ENCODE measurements at places on chromosomes 3 and 15.

DNA sequence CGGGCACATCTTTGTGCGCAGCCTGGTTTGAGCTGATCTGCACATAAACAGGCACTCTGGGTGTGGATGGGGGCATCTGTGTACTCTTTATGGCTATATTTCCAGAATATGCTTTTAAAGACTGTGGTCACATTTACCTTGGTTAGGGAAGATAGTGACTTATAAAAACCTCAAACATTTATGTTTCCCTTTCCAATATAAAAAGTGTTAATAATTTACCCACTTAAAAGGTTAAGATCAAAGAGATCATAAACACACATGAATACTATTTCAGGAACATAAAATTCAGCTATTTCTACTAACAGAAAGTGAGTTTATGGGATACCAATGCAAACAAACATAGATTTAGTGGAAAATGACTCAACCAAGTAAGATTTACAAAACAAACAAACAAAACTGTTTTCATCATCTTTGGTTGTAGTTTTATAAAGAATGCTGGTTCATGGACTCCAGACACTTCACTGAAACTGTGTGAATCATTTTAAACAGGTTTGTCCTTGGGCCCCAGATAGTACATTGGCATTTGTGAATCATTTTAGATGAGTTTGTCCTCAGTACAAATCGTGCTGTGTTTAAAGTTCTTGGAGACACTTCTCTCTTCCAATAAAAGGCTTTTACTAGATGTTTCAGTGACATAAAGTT is 253.5 kb upstream of the CTDSPL start:
- peak overlapping the region; percentile 64 for H3K27ac ChIP-seq
- no peaks in the 10 kb centered on the region for H3K27me3 ChIP-seq
- no peak overlapping the region for H3K4me3 ChIP-seq
- no peaks in the 10 kb centered on the region for H3K36me3 ChIP-seq
- H3K4me1 ChIP-seq, result peaks cover 52% of the 10 kb centered on the region

- no peak overlapping the region for H3K4me3 ChIP-seq
- no peaks in the 10 kb centered on the region for H3K36me3 ChIP-seq
- no peak overlapping the region for H3K27ac ChIP-seq
- H3K27me3 ChIP-seq, result no peaks in the 10 kb centered on the region
- DNase-seq, result no peak
- no peaks in the 10 kb centered on the region for H3K4me1 ChIP-seq
Observed at GRCh38 chr3:6779140-6779539, 81.8 kb upstream of the GRM7 start.

DNA sequence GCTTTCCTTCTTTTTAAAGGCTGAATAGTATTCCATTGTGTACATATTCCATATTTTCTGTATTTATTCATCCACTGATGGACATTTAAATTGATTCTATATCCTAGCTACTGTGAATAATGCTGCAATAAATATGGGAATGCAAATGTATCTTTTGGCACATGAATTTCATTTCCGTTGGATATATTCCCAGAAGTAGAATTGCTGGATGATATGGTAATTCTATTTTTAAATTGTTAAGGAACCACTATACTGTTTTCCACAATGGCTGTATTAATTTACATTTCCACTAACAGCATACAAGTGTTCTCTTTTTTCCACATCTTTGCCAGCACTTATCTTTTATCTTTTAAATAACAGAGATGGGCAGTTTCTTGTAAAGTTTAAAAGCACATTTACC is 302.7 kb downstream of the CTNNB1 start:
- no peak overlapping the region for H3K4me3 ChIP-seq
- no peaks in the 10 kb centered on the region for H3K36me3 ChIP-seq
- H3K4me1 ChIP-seq, result no peaks in the 10 kb centered on the region
- no peak for DNase-seq
- H3K27me3 ChIP-seq, result no peaks in the 10 kb centered on the region

DNA sequence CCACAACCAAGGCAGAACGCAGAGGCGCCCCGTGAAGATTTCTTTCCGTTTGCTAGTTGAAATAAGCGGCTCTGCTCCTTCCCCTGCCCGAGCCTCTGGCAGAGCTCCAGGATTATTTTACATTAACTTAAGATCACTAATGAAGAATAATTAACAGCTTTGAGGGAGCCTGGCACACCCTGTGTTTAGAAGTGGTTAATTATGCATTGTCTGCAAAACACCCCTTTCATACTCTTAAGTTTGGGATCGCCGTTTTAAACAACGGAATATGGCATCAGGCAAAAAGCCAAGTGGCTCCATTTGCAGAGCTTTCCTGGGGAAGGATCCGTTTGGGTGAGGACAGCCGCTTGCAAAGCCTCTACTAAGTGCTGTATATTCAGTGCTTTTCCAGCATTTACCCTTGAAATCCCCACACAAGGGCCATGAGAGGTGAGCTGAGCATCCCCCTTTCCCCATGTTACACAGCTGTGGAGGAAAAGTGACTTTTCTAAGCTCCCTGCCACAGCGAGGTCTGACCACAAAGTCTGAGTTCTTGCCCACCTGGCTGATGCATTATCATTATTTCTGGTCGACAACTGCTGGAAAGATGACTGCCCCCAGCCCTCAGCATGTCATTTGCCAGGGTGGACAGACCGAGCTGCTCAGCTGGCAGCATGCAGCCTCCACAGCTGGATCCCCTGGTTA is 33.9 kb downstream of the IQSEC1 start:
- H3K36me3 ChIP-seq, result no peaks in the 10 kb centered on the region
- no peak overlapping the region for H3K27ac ChIP-seq
- H3K4me1 ChIP-seq, result no peaks in the 10 kb centered on the region
- H3K27me3 ChIP-seq, result no peaks in the 10 kb centered on the region

DNA sequence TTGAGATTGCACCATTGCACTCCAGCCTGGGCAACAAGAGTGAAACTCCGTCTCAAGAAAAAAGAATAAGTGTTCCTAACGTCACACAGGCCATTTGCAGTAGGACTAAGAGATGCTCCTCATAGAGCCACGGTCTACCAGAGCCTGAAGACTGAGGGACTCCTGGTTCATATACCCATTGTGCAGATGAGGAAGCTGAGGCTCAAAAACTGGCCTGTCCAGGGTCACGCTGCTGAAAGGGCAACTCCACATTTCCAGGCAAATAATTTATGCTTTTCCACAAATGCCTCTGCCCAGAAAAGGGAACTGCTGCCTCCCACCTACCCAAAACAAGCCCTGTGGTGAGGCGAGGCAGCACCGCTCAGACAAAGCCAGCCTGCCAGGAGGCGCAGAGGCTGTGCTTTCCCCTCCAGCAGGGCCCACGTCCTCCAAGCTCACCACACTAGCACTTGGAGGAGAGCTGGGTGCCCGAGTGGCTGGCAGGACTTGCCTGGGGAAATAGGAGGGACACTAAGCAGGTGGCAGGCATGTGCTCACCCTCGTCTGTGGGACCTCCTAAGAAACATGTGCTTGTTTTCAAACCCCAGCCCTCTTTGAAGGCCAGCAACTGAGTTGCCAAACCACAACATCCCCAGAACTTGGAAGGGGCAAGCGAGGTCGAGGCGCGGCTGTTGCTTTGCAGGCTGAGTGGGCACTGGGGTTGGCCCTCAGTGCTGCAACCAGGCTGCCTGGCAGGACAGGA is 195.6 kb downstream of the XXYLT1 start:
- no peaks in the 10 kb centered on the region for H3K4me1 ChIP-seq
- no peak for DNase-seq
- no peaks in the 10 kb centered on the region for H3K27me3 ChIP-seq
- no peak overlapping the region for H3K4me3 ChIP-seq
- no peak overlapping the region for H3K27ac ChIP-seq

Measured in thoracic aorta (tissue), 2 donors.